ENCODE measurements at places on chromosomes 7 and 10.

GRCh38 chr10:133224756-133225372, 5.2 kb upstream of the UTF1 start:
- DNase-seq, result no peak

- DNase-seq, result no peak
Measured at GRCh38 chr7:142745091-142745635, 4.1 kb upstream of the PRSS1 start.

- DNase-seq, result no peak
Measured at GRCh38 chr10:79403441-79404230, 41.8 kb downstream of the ZCCHC24 start.

DNA sequence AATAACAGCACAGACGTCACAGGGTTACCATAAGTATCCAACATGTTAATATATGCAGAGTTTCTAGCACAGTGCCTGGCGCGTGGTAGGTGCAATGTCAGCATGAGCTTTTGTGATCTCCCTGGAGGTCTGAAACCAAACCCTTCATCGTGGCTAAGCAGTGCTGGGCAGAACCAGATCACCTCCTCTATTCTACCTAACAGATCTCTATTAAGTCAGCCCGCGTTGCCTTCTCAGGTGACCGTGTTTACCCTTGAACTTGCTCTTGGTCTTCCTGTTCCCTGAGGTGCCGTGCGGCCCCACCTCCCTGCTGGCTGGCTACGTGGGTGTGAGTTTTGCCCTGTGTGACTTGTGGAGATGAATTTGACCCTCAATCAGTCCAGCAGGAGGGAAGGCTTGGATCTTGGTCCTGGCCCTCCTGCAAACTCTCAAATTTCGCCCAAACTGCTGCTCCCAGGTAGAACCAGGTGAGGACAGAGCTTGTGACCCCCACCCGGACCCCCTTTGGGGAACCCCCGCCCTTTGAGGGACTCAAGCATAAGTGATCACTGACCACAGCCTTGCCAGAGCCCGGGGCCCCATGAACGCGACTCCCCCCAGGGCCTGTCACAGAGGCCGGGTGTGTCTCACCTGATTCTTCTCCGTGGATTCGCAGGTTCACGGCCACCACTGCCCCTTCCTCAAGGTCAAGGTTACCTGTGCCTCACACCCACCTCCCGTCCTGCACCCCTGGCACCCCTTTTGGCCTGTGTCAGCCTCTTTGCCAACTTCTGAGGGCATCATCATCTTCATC, 54.2 kb downstream of the ELFN1 start:
- DNase-seq, result no peak

- no peak for DNase-seq
Measured at GRCh38 chr7:51263631-51264484, 52.8 kb downstream of the COBL start.

DNA sequence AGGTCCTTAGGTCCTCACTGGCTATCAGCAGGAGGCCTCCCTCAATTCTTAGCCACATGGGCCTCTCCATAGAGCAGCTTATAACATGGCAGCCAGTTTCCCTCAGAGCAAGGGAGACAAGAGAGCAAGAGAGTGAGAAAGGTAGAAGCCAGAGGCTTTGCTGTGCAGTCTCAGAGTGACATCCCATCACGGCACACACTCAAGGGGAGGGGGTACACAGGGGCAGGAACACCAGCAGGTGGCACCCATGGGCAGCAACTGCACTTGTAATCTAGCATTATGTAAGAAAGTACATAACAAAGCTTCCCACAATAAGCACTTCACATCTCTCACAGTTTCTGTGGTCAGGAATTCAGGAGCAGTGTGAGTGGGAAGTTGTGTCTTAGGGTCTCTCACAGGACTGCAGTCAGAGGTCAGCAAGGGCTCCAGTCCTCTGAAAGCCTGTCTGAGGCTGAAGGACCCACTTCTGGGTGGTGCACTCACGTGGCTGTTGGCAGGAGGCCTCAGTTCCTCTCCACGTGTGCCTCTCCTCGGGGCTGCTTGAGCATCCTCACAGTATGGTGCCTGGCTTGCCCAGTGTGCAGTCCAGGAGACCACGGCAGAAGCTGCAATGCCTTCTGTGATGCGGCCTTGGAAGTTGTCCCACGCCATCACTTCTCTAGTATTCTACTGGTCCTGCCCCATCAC, 159.4 kb downstream of the OAT start:
- peak; percentile 2 for DNase-seq

- no peak for DNase-seq
Measured at GRCh38 chr7:89503281-89503680, 651.0 kb upstream of the STEAP1 start.

GRCh38 chr10:21304608-21305007, 220.9 kb downstream of the SKIDA1 start:
- no peak for DNase-seq

- no peak for DNase-seq
Measured at GRCh38 chr10:10745291-10745690, 272.4 kb upstream of the CELF2 start.

GRCh38 chr10:26787362-26787761, 73.4 kb downstream of the ABI1 start:
- no peak for DNase-seq

- DNase-seq, result no peak
Measured at GRCh38 chr7:31761646-31762045, 74.6 kb downstream of the PPP1R17 start.

DNA sequence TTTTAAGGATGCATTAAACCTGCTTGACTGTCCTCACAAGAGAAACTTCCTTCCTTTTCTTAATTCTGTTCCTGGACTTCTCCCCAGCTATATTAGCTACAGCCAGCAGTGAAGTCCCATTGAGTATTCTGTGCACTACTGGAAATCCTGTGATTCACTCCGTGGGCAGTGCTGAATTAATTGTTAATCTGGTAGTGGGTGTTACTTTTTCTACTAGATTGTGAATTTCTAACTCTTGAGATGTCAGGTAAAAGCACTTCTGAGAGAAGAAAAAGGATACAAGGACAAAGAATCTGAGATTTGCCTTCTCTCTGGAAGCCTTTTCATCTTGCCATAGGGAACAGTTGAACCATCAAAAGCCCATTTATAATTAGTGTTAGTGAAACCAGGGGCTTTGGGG, 33.9 kb downstream of the CYCS start:
- no peak for DNase-seq

- no peak for DNase-seq
Measured at GRCh38 chr7:90816511-90817142, 220.5 kb downstream of the CDK14 start.

- DNase-seq, result no peak
Measured at GRCh38 chr7:138208864-138209263, 132.6 kb downstream of the AKR1D1 start.

- DNase-seq, result no peak
Measured at GRCh38 chr10:102744374-102745051, 765 bp downstream of the WBP1L start.

DNA sequence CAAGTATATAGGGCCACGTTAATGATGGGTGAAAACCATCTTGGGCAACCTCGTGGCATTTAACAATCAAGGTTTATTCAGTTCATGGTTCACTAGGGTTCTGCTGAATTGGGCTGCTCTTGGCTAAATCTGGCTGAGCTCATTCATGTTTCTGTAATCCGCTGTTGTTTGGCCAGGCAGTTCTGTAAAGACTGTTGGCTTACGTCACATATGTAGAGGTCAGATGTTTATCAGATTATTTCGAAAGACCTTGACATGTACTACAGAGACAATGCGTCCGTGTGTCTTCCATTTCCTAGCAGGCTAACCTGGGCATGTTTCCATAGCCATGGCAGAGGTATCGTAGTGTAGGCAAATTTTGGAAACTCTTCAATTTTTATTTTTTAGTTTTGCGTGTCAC, 190.0 kb upstream of the ZWINT start:
- DNase-seq, result no peak

GRCh38 chr10:85149766-85150165, 821.4 kb downstream of the CCSER2 start:
- DNase-seq, result no peak

DNA sequence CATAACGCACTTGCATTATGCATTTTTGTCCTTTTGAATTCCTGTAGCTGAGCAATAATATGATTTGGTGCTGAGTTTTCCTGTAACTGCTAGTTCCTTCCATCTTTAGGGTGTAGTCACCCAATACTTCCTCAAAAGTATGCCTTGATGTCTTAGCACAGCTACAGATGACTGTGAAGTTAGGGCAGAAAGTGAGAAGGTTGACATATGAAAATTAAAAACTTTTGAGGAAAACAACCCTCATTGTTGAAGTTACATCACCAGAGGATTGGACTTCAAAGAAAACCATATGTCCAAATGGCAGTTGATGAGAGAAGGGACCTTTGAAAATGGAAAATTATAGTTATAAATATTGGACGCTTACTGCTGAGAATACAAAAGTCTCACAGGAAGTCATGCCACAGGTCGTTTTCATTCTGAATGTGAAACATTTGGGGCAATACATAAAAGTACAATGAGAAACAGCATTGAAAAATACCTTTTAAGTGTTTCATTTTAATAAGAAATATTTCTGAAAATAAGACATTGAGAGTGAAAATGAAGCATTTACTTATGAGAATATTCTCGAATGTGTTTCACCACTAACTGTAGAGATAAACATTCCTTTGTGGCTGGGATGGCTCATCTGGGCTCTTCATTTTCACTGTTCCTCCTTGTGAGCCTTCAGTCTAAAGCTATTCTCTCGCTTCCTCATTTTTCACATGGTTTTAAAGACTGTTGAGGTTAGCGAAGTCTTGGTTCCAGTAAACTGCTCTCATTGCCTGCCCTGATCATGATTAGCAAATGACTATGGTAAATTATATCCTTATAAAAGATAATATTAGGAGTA, 61.4 kb upstream of the NME8 start:
- no peak for DNase-seq

- DNase-seq, result no peak
Measured at GRCh38 chr10:22736134-22736533, 21.8 kb upstream of the PIP4K2A start.
